Left colon (tissue), 2 donors: ENCODE measurements at places on chromosomes 1 and 21. TPM values are rescaled to one million over a fixed set of nuclear protein-coding genes. Genes with fewer than 3 reads are reported as not detected.
A peak's percentile ranks its signal among the peaks of the same experiment; 100 is the strongest.

The FCER1G gene
- 23.3 TPM for total RNA-seq

The SIPA1L2 gene
- 76.5 TPM for total RNA-seq

The CFHR4 gene
- total RNA-seq, result not detected

The HHAT gene
- 6.8 TPM for total RNA-seq

The RGS8 gene
- not detected for total RNA-seq

The KIRREL1 gene
- total RNA-seq, result 9.2 TPM

The ADAM30 gene
- total RNA-seq, result not detected

DNA sequence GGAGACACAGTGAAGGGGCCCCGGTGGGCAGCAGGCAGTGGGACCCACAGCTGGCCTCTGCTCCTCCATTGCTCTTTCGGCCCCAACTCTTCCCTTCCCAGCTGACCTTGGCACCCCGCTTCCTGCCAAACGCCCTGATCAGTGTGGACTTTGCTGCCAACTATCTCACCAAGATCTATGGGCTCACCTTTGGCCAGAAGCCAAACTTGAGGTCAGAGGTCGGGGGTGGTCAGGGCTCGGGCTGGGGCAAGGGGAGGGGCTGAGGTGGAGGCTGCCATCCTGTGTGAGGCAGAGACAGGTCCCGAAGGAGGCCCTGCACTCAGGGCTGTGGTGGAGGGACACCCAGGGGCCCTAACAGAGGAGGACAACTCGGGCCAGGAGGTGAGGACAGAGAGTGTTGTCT lies 13.7 kb downstream of the PODN start:
- no peak for DNase-seq

DNA sequence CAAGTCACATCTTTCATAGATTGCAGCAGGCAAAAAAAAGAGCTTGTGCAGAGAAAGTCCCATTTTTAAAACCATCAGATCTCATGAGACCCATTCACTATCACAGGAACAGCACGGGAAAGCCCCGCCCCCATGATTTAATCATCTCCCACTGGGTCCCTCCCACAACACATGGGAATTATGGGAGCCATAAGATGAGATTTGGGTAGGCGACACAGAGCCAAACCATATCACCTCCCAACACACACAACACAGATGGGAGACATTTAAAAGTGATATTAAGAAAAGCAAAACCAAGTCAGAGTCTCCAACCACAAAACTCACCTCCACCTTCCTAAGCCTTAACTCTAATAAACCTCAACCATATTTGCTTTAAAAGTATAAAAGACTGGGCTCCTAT lies 61.5 kb upstream of the TIAM1 start:
- DNase-seq, result no peak

- no peak for DNase-seq
Observed at GRCh38 chr1:107532318-107532717, 391.5 kb downstream of the NTNG1 start.

DNA sequence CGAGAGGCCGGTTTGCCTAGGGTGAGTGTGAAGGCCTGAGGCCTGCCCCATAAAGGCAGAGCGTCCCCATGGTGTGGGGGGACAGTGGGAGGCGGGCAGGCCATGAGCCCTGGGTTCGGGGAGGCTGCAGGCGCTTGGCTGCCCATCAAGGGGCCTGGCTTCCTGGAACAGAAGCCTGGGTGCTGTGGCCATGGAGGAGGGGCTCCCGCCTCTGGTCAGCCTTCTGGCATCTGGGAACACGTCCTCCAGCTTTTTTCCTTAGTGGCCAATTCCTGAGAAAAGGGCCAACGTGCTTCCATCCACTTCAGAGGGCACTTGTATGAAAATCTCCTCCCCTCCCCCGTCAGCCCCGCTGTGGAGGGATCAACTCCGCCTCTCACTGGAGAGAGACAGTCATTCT lies 58.7 kb downstream of the PRDM16 start:
- DNase-seq, result no peak

- DNase-seq, result no peak
Observed at GRCh38 chr1:178161516-178161915, 67.6 kb downstream of the RASAL2 start.

GRCh38 chr1:96355521-96355920 lies 366.1 kb upstream of the PTBP2 start:
- DNase-seq, result no peak

DNA sequence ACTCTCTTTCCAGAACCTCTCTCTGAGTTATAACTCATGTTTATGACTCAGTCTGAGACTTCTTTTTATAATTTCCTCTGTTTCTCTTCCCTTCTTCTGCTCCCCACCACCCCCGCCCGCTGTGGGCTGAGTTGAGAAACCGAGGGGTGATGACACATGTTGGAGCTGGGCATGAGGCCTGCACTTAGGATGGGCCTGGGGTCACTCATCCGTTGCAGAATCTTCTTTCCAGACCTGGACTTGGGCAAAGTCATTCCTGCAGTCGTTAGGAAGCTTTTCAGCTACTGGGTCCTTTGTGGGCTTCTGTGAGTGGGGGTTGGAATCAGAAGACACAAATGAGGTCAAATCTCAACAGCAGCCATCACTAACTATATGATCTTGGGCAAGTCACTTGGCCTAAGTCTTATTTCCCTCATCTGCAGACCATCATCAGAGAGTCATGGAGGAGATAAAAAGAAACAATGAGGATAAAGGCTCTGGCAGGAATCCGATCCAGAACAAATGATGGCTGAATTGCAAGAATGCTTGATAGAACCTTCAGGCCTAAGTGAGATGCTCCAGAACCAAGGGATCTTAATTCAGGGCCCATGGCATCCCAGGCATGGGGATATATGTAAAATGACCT lies 53.4 kb downstream of the RPS6KA1 start:
- no peak for DNase-seq

DNA sequence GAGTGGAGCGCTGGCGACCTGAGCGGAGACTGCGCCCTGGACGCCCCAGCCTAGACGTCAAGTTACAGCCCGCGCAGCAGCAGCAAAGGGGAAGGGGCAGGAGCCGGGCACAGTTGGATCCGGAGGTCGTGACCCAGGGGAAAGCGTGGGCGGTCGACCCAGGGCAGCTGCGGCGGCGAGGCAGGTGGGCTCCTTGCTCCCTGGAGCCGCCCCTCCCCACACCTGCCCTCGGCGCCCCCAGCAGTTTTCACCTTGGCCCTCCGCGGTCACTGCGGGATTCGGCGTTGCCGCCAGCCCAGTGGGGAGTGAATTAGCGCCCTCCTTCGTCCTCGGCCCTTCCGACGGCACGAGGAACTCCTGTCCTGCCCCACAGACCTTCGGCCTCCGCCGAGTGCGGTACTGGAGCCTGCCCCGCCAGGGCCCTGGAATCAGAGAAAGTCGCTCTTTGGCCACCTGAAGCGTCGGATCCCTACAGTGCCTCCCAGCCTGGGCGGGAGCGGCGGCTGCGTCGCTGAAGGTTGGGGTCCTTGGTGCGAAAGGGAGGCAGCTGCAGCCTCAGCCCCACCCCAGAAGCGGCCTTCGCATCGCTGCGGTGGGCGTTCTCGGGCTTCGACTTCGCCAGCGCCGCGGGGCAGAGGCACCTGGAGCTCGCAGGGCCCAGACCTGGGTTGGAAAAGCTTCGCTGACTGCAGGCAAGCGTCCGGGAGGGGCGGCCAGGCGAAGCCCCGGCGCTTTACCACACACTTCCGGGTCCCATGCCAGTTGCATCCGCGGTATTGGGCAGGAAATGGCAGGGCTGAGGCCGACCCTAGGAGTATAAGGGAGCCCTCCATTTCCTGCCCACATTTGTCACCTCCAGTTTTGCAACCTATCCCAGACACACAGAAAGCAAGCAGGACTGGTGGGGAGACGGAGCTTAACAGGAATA lies 4.2 kb downstream of the TFAP2E start:
- peak; percentile 51 for DNase-seq

DNA sequence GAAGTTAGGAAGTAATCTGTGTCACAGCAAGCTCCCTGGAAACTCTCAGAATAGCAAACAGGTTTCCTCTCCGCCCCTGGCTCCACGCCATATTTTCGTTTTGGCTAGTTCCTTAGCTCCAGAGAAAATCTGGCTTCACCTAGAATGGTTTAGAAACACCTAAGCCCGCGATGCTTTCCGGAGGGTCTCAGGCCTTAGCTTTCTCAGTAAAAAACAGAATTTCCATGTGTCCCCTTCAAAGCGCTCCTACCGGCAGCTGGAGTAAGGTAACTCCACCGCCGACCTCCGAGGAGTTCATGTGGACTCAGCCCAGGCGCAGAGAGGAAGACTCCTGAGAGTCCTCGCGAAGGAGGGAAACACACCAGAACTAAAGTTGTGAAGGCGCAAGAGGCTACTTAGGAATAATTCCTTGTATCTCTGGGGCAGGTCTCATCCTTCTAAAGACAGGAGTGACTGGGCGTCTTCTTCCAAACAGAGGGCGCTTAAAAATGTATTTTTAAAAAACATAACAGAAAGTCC lies 406 bp downstream of the KIAA0040 start:
- peak; percentile 84 for DNase-seq
